K562 (cell line): ENCODE measurements at places on chromosomes 4 and X. TPM values are rescaled to one million over a fixed set of nuclear protein-coding genes. Genes with fewer than 3 reads are reported as not detected.

- no peaks in the 10 kb centered on the region; the same call in 2 of the 3 replicates for H3K36me3 ChIP-seq
- peaks cover 28% of the 10 kb centered on the region; the same call in 2 of the 3 replicates for H3K4me1 ChIP-seq
- peak overlapping the region; percentile 44; the same call in 1 of the 3 replicates for H3K27ac ChIP-seq
- H3K27me3 ChIP-seq: no peaks in the 10 kb centered on the region
These were observed 944 bp downstream of the SNX25 start for GRCh38 chr4:185210102-185210981.

AKAP4 gene
- total RNA-seq: 0.11 and 0.16 TPM in 2 replicates

DNA sequence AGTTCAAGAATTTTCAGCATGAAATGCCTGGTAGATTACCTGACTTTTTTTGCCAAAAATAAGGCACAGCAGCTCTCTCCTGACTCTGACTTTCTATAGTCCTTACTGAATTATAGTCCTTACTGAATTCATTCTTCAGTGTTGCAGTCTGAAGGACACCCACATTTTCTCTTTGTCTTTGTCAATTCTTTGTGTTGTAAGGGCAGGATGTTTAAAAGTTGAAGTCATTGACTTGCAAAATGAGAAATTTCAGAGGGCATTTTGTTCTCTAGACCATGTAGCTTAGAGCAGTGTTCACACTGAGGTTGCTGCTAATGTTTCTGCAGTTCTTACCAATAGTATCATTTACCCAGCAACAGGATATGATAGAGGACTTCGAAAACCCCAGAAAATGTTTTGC is 168.0 kb downstream of the SOWAHB start:
- H3K36me3 ChIP-seq: no peaks in the 10 kb centered on the region
- H3K27ac ChIP-seq: no peak overlapping the region
- no peak for DNase-seq
- H3K27me3 ChIP-seq: peaks cover 20% of the 10 kb centered on the region
- H3K4me1 ChIP-seq: no peaks in the 10 kb centered on the region

- no peak overlapping the region for H3K27ac ChIP-seq
- H3K4me1 ChIP-seq: no peaks in the 10 kb centered on the region; the same call in 1 of the 2 replicates
- no peak overlapping the region for H3K4me3 ChIP-seq
- no peaks in the 10 kb centered on the region for H3K27me3 ChIP-seq
These were observed 61.5 kb downstream of the NSD2 start for GRCh38 chr4:1932736-1933135.

STATH gene
- not detected in 2 replicates for total RNA-seq

MCF2 gene
- not detected in 2 replicates for total RNA-seq

- no peak overlapping the region for H3K4me3 ChIP-seq
- no peaks in the 10 kb centered on the region for H3K27me3 ChIP-seq
- peak overlapping the region; percentile 35; the same call in 1 of the 3 replicates for H3K27ac ChIP-seq
- H3K4me1 ChIP-seq: no peaks in the 10 kb centered on the region
- DNase-seq: no peak
These were observed 277.5 kb downstream of the IL15 start for GRCh38 chr4:141913928-141914327.

ZDHHC15 gene
- total RNA-seq: 0.07 TPM in 1 of 2 replicates, not detected in the other

UCP1 gene
- not detected in 2 replicates for total RNA-seq

GRCh38 chrX:110192516-110192915 is 125.4 kb downstream of the AMMECR1 start:
- H3K4me3 ChIP-seq: no peak overlapping the region
- no peaks in the 10 kb centered on the region for H3K27me3 ChIP-seq
- no peak for DNase-seq
- peaks cover 16% of the 10 kb centered on the region; the same call in 2 of the 3 replicates for H3K36me3 ChIP-seq

NR3C2 gene
- 0.13 and 0.16 TPM in 2 replicates for total RNA-seq

DNA sequence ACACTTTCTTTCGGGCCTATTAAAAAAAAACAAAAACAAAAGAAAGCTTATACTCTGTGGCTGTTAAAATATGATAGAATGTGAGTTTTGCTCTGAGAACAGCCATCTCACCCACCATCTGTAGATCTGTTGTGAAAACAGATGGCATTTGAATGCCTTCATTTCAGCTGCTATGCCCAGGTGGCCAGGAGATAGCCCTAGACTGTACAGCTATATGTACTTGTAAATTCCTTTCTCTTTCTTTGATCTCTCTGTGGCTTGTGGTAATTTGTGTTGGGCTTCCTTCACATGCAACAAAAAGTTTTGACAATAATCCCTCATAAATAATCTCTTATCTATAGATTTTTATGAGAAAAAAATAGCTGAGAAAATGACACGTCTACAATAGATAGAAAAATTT is 38.1 kb downstream of the PNPLA4 start:
- H3K27me3 ChIP-seq: no peaks in the 10 kb centered on the region
- no peak overlapping the region for H3K27ac ChIP-seq
- H3K4me1 ChIP-seq: no peaks in the 10 kb centered on the region; the same call in 2 of the 3 replicates

DNA sequence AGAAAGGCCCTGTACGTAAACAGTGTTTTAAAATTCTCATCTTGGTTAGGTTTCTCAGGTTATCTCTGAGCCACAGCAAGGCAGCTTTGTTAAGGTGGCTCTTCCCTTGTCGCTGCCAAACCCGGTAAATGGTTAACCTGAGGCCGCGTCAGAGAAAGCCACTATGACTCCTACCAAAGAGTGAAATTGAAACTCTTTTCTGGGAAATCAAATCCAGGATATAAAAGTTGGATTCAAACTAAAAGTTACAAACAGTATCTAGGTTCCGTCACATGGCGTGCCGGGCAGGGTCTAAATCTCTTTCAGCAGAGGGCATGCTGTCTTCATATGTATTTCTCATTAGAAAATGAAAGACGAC is 433 bp downstream of the MMAA start:
- no peaks in the 10 kb centered on the region for H3K27me3 ChIP-seq
- peak overlapping the region; percentile 90 for H3K27ac ChIP-seq
- peaks cover 5% of the 10 kb centered on the region; the same call in 1 of the 2 replicates for H3K4me1 ChIP-seq
- H3K36me3 ChIP-seq: no peaks in the 10 kb centered on the region
- DNase-seq: no peak

DNA sequence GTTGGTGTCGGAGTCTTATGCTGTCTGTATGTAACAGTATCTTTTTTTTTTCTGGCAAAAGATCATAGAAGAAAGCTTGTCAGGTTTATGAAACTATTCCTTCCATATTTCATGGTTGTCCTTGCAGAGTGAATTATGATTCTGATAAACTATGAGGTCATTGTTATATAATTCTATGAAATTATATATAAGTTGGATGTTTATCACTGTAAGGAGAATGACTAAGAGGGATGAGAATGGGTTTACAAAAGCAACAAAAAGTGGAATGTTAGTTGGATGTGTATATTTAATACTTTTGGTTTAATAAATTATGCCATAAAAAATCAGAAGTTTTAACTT is 43.1 kb downstream of the RAPGEF2 start:
- H3K27me3 ChIP-seq: no peaks in the 10 kb centered on the region
- H3K27ac ChIP-seq: peak overlapping the region; percentile 43; the same call in 2 of the 3 replicates
- no peaks in the 10 kb centered on the region for H3K36me3 ChIP-seq

TSPAN7 gene
- total RNA-seq: 0.16 and 0.18 TPM in 2 replicates

DNA sequence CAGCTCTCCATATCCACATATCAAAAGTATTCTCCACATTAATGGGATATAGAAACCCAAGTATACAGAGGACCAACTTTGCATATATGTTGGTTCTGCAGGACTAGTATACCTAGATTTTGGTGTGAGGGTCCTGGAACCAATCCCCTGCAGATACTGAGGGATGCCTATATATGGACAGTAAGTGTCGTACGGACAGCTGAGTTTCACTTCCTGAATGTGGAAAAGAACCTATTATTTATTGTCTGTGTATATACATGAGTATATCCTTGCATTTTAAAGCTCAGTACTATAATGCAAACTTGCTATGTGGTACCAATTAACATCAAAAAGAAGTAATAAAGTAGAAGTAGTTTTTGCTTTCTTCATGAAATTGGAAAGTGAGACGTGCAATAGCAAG is 101.9 kb downstream of the FBXW7 start:
- H3K4me1 ChIP-seq: no peaks in the 10 kb centered on the region
- H3K36me3 ChIP-seq: no peaks in the 10 kb centered on the region
- H3K4me3 ChIP-seq: no peak overlapping the region

DNA sequence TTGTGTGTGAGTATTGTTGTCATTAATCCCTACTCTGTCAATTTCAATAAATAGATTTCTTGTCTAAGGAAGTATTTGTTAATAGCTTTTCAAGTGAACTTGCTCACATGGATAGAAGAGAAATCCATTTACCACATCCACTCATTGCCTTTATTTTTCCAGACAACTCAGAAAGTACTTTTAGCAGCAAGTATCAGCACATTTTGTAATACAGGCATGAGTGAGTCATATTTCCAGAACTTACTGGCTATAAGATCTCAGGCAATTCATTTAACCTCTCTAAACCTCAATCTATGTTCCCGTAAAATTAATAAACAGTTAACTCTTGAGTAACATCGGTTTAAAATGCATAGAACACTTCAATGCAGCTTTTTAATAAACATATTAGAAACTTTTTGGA is 317.9 kb upstream of the PCDH7 start:
- no peak for DNase-seq
- no peaks in the 10 kb centered on the region for H3K27me3 ChIP-seq
- no peak overlapping the region for H3K27ac ChIP-seq
- H3K36me3 ChIP-seq: no peaks in the 10 kb centered on the region
- no peaks in the 10 kb centered on the region for H3K4me1 ChIP-seq
- H3K4me3 ChIP-seq: no peak overlapping the region

CXCL8 gene
- 3.2 and 3.3 TPM in 2 replicates for total RNA-seq

DNA sequence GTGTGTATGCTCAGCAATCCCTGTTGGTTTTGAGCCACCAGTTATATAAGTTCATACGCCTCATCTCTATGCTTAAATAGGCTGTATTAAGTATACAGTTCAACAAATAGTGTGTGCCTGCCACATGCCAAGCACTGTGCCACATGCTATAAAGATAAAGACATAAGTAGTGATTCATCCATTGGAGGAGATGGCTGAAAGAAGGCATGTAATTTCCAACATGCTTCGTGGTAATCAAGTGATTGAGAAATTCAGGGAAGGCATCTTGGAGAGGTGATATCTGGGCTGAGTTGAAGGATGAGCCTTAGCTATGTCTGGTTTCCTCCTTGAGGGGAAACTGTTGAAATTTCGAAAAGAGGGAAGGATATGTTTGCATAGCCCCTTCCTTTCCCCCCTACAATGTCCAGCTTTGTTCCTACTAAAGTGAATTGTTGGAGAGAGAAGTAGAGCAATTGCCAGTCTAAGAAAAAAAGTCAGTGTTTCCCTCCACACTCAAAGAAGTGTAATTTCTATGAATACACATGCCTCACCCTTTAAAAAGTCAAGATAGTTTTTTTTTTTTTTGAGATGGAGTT is 96.5 kb downstream of the ARHGAP10 start:
- no peaks in the 10 kb centered on the region for H3K4me1 ChIP-seq
- H3K27me3 ChIP-seq: 0 out of 2 replicates have a peak, but pooled peaks cover 4% of the 10 kb centered on the region
- no peak for DNase-seq
- no peak overlapping the region for H3K4me3 ChIP-seq
- no peak overlapping the region for H3K27ac ChIP-seq

DNA sequence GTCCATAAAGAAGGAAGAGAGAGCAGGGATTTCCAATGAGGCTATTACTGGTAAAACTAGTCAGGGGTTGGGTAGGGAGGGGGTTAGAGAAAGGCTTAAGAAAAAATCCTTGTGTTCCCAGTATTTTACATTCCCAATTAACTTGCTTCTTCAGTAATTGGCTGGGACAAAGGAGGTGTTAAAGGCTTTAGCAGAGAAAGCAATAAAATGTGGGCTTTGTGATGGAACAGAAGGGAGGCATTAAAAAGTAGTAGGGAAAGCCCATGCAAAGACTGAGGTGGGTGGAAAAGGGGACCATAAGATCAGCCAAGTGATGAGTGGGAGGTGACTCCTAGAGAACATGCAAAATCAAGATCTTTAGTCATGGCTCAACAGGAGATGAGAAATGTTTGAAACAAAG is 1467.2 kb downstream of the RPA4 start:
- no peaks in the 10 kb centered on the region for H3K36me3 ChIP-seq
- no peak overlapping the region for H3K4me3 ChIP-seq
- no peak for DNase-seq
- H3K27me3 ChIP-seq: no peaks in the 10 kb centered on the region
- no peak overlapping the region for H3K27ac ChIP-seq

SPANXN5 gene
- total RNA-seq: not detected in 2 replicates

DNA sequence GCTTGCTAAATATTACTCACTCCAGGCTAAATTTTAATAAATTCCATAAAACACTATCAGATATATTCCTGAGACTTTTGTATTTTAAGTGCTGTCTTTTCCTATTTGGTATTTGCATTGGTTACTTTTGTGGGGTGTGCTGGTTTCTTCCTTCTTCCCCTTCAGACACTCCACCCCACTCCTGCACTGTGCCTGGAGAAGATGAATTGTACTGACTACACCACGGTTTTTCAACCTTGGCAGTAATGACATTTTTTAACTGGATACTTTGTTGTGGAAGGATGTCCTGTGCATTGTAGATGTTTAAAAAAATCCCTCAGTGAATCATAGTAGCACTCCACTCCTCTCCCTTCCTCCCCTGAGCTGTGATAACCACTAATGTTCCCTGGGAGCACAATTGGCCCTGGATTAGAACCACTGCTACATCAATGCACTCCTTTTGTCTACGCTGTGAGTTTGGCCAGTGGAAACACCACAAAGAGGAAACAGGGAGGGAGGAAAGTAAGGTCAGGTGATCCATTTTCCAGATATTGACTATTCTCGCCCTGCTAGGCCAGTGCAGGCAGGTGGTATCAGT is 36.3 kb downstream of the SNCA start:
- no peak overlapping the region for H3K4me3 ChIP-seq
- no peaks in the 10 kb centered on the region for H3K27me3 ChIP-seq
- no peak overlapping the region for H3K27ac ChIP-seq
- no peaks in the 10 kb centered on the region for H3K36me3 ChIP-seq
- no peak for DNase-seq

SPANXA1 gene
- total RNA-seq: not detected in 2 replicates

DNA sequence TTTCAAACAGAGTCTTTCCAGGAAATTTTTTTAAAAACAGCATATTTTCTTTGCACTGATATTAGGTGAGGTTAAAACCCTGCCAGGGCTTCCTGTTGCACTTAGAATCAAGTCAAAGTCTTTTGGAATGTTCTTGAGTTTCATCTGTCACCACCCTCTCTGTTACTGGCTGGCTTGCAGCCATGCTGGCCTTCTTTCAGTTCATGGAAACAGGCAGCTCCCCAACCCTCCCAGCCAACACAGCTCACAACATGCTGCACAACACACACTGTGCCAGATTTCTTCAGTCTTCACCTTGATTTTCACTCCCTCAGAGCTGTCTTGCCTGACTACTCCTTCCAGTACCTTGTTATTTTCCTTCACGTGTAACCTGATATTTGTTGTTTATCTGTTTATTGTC is 129.5 kb downstream of the KCNIP4 start:
- H3K4me1 ChIP-seq: no peaks in the 10 kb centered on the region
- no peaks in the 10 kb centered on the region for H3K27me3 ChIP-seq
- DNase-seq: no peak
- no peaks in the 10 kb centered on the region for H3K36me3 ChIP-seq

JCHAIN gene
- 0.27 and 0.33 TPM in 2 replicates for total RNA-seq

TMEM47 gene
- 0.04 TPM in 2 replicates for total RNA-seq

GRCh38 chr4:61938250-61938846 is 738.2 kb downstream of the ADGRL3 start:
- no peak overlapping the region for H3K4me3 ChIP-seq
- DNase-seq: no peak
- H3K4me1 ChIP-seq: no peaks in the 10 kb centered on the region

- no peak for DNase-seq
- H3K27ac ChIP-seq: no peak overlapping the region
- no peaks in the 10 kb centered on the region for H3K4me1 ChIP-seq
- no peaks in the 10 kb centered on the region for H3K27me3 ChIP-seq
- no peaks in the 10 kb centered on the region for H3K36me3 ChIP-seq
These were observed 1385.9 kb downstream of the FAM133A start for GRCh38 chrX:95059909-95060308.

MAGEE2 gene
- total RNA-seq: not detected in 2 replicates

GRCh38 chr4:135050086-135050717 is 848.6 kb upstream of the PABPC4L start:
- no peak overlapping the region for H3K27ac ChIP-seq
- DNase-seq: no peak
